ENCODE measurements at places on chromosomes 7 and 10.
A peak's percentile ranks its signal among the peaks of the same experiment; 100 is the strongest.

DNA sequence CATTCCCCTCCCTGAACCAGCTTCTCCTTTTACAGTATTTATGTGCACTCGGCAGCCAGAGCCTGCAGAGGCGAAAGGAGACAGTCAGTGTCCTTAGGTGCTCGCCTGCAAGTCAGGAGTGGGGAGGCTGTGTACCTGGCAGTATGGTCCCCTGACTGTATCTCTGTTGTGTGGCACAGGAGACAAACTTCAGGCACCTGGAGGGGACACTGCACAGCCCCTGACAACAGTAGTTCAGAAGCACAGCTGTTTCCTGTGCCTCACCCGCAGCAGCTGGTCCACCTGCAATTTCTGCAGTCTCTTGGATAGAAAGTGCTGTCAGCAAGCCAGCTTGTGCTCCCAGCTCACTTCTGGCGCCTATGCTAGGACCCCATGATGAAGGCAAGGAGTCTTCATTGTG lies 73.4 kb upstream of the LAMB4 start:
- DNase-seq, result no peak

DNA sequence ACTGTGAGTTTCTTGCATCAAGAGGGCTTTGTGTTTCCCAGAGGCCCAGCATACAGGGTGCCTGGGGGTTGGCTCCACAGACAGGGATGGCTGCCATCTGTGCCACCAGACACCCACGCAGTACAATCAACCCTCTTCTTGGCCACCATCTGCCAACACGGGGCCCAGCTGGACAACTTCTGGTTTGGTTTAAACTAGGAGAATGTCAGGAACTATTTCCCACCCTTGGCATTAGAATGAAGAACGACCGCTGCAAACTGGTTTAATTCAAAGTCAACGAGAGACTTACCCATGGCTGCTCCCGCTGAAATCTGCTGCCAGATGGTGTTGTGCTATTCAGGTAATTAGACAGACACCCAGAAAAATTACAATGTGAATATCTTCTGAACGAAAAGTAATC lies 27.8 kb downstream of the NMT2 start:
- DNase-seq, result no peak

DNA sequence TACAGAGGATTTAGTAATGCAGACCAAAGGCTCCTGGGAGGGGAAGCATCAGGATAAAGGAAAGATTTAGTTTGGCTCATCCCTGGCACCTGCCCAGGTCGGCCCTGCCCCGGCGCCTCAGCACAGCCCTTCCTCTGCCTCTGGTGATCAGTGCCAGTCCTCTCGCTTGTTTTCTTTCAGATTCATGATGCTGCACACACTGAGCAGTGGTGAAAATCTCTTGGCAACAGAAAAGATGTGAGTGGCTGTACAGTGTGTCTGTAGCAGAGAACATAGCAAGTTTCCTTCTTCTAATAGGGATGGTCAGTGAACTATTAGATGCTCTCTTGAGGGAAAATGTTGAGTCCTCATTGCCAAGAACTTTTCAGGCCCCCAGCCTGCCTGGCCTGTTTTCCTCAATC lies 994.1 kb downstream of the KCNMA1 start:
- DNase-seq, result no peak

DNA sequence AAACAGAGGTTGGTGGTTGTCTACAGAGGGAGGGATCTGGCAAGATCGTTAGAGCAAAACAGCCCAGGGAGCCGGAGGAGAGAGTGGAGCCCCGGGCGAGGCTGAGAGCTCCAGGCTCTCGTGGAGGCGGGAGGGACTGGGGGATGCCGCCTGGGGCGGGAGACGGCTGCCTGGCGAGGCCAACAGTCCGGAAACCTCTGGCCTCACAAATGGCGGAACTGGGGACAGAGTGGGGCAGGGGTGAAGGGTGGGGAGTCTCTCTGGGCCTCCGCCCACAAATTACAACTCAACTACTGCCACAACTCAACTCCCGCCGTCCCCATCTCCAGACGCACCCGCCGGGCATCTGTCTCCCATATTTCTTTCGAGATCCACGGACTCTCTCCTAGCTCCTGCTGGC lies 47.7 kb downstream of the CLEC2L start:
- DNase-seq, result no peak

DNA sequence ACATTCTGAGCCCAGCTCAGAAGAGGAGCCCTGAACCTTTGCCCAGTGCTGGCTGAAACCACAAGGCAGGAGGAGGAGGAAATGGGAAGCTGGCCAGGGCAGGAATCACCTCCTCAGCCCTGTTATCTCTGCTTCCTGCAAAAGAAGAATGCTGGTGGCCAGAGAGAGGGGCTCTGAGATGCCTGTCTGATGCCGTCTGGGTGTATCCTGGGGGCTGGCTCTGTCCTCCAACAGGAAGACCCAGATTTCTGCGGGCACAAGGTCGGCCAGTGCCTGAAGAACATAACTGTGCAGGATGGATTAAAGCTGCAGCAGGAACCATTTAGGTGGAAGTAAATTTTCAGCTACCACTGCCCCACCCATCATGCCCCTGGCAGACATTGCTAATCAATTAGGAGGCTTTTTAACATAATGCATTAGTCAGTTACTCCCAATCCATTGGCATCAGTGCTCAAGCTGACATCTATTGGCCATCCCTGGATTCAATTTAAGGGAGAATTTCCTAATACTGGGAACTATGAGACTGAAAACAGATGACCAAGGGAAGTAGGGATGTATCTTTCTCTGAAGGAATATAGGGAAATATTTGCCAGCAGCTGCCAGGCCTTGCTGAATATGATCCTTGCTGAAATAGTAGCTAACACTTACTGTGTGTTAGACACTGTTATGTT lies 67.7 kb downstream of the COL13A1 start:
- DNase-seq, result peak; percentile 88

GRCh38 chr7:24135003-24135817 lies 148.8 kb upstream of the NPY start:
- no peak for DNase-seq
